ENCODE measurements at places on chromosomes 2 and 18. TPM values are rescaled to one million over a fixed set of nuclear protein-coding genes. Genes with fewer than 3 reads are reported as not detected.

Gene QPCT
- total RNA-seq = 20.8 TPM

Gene RFTN2
- not detected for total RNA-seq

Gene MATN3
- total RNA-seq = 17.0 TPM

Gene APOB
- total RNA-seq = 0.14 TPM

Gene KHK
- 9.8 TPM for total RNA-seq

Gene FAM124B
- not detected for total RNA-seq
